Ovary (tissue), 10 donors: ENCODE measurements at places on chromosomes 5 and 9.
A peak's percentile ranks its signal among the peaks of the same experiment; 100 is the strongest.

- DNase-seq, result no peak
Measured at GRCh38 chr5:141431286-141431685, 979 bp downstream of the PCDHGA12 start.

DNA sequence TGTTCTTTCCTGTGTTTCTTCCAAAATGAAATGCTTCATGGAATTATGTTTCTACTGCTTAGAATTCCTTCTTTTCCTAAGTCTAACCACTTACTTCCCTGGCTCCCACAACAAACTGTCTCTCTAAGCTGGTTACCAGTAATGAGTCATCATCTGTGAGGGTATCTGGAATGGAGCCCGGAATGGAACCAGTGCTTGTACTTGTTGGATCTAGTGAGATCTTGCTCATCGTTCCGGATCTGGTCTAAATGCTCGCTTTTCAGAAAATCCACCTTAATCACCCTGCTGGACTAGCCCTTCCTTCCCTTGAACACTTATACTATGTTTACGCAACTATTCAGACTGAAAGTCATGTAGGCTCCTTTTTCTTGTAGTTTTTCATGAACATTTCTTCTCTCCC lies 184.8 kb downstream of the PBX3 start:
- peak; percentile 40 for DNase-seq

- DNase-seq, result no peak
Measured at GRCh38 chr9:127033061-127033460, 89.4 kb downstream of the ANGPTL2 start.

- DNase-seq, result no peak
Measured at GRCh38 chr5:120509053-120509452, 45.0 kb downstream of the PRR16 start.

GRCh38 chr9:17757816-17758215 lies 178.9 kb downstream of the SH3GL2 start:
- DNase-seq, result no peak

- DNase-seq, result peak; percentile 49
Measured at GRCh38 chr5:15500325-15501001, 483 bp downstream of the FBXL7 start.

GRCh38 chr5:178589180-178590140 lies 733 bp downstream of the COL23A1 start:
- DNase-seq, result no peak

GRCh38 chr5:68647743-68648142 lies 432.2 kb downstream of the PIK3R1 start:
- no peak for DNase-seq

GRCh38 chr5:10590226-10590999 lies 26.5 kb downstream of the ANKRD33B start:
- DNase-seq, result no peak

DNA sequence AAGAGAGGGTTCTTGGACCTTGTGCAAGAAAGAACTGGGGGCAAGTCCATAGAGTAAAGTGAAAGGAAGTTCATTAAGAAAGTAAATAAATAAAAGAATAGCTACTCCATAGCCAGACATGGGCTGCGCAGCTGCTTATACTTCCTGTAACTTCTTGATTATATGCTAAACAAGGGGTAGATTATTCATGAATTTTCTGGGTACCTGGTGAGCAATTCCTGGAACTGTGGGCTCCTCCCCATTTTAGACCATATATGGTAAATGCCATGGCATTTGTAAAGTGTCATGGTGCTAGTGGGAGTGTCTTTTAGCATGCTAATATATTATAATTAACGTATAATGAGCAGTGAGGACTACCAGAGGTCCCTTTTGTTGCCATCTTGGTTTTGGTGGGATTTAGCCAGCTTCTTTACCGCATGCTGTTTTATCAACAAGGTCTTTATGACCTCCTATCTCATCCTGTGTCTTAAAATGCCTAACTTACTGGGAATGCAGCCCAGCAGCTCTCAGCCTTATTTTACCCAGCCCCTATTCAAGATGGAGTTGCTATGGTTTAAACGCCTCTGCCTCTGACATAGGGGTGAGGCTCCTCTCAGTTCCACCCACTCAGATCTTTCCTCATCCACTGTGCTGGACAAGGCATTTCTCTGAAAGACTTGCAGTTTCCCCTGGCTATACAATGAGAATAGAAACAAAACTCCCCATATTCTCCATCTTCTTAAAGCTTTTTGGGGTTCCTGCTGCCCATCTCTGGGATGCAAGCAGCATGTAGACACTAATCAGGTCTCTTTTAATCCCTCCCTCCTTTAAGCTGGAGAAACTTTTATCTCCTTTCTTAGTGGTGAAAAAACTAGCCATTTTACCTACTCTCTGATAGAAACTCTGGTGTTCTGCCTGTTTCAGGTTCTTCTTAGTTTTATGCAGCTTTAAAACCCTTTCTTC lies 91.2 kb downstream of the ARRDC3 start:
- DNase-seq, result no peak

DNA sequence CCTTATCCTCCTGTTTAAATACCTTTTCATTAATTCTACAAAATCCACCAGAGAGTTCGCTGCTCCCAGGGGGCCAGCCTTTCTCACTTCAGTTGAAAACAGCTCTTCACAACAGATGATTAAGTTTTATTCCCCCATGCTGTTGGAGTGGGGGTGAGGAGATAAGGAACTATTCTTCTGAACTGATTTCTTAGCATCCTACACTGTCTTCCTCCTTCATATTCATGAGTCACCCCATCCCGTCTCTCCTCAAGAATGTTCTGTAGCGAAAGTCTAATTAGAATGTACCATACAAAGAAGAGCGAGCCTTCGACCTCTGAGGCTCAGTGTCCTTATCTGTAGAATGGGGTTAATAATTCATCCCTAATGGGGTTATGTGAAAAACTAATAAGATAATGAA lies 138.0 kb downstream of the PIK3R1 start:
- DNase-seq, result no peak

GRCh38 chr9:121813519-121814210 lies 162.2 kb downstream of the DAB2IP start:
- no peak for DNase-seq

DNA sequence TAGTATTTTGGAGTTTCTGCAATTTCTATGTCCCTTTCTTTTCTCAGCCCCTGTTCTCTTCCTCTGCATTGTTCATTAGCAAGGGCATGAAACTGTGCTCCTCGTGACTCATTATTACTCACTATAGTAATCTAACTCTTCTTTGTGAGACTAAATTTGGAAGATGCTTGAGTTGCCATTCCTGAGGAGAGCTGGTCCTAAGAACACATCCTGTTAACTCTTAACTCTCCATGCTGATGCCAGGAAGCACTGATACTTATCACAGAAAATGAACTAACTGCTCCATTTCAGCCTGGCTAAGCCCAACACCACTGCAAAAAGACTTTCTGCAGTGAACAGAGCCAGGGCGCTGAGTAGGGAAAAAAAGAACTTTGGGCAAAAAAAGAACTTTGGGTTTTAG lies 10.6 kb upstream of the CSNK1A1 start:
- DNase-seq, result no peak

DNA sequence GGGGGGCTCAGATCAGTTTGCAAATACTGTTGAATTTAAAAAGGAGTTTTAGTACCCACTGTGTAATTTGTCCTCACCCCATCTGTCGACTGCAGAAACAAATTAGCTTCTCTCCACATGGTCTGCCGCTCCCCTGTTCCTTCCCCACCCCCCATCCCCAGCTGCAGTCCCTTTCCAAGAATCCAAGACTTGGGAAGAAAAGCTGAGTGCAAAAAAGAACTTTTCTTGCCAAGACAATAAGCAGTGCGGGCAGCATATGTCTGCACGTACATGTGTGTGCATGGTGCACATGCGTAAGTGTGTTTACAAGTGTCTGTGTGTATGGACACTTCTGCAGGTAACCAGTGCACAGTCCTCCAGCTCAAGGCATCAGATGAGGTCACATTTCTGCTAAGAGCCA lies 125.7 kb upstream of the SMIM23 start:
- no peak for DNase-seq
